ENCODE measurements at places on chromosomes 3 and 15.
A peak's percentile ranks its signal among the peaks of the same experiment; 100 is the strongest.

- DNase-seq: no peak
Observed at GRCh38 chr3:60339304-60339703, 911.9 kb downstream of the FHIT start.

DNA sequence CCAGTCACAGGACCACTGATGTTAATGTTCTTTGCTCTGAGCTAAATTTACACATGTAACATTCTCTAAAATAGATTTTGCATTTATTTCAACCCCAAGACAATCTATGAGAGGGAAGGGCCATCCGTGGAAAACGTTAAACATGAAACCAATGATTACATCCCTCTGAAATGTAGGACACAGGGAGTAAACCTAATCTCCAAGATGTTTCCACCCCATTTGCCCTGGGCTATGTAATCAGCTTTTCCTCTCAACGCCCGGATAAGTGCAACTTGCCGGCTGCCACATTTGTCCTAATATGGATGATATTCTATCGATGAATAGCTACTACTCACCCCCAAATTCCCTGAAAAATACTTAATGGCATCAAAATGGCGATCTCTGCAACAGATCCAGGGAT is 6.4 kb upstream of the FMN1 start:
- no peak for DNase-seq

- no peak for DNase-seq
Observed at GRCh38 chr3:8001307-8001706, 500.3 kb upstream of the LMCD1 start.

DNA sequence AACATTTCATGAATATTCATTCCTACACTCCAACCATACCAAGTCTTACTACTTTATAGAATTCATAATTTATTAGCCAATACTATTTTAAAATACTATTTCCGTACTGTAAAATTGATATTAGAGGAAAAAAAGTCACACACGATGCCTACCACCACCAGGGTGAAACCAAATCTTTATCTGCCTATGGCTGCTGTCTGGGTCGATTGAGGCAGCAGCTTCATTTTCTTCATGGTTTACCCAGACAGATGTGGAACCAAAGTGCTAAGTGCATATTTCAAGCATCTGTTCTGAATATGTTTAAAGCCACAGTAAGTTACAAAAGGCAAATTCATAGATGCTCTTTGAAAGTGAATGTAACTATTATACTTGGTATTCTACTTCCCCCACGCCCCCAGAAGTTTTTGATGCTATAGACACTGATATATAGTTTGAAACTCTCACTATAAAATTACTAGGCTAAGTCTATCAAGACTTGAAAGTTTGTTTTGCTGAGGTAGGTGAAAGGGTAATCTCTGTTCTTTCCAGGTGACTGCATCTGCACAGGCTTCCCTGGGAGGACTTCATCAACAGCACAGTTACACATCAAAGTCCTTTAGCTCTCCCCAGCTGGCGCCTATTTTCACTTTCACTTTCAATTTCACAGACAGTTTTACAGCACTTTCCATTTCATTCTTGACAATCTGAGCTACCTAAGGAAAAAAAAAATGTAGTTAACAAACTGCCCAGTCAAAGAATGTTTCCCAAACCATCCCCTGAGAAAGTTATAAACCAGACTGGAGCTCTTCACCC is 113.9 kb downstream of the POLQ start:
- DNase-seq: no peak

- no peak for DNase-seq
Observed at GRCh38 chr15:39454189-39454986, 126.5 kb upstream of the THBS1 start.

DNA sequence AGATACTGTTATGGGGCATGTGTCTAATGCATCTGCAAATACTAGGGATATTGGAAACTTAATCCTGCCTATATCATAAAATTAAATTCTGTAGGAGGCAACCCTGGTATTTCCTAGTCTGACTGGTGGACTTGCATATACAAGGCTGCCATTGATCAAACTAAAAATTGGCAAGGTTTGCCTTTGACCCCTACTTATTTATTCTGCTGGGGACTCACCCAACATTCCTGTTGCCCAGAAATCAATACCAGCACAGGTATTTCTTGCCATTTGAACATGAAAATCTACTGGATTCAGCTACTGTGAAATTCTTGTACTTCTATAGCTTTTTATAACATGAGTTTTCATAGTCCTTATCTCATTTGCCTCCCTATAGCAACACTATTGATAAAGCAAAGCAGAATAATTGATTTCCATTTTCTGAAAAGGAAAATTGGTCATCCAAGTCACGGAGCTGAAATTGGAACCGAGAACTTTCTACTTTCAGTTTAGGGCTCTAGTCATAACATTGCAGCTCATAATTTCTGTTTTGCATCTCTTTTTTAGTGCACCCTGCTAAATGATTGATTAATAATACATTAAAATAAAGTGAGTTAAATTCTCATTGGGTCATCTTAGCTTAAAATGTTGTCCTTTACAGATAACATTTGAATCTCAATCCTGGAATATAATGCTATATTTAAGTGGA is 365.2 kb downstream of the MFSD1 start:
- DNase-seq: no peak

- DNase-seq: no peak
Observed at GRCh38 chr3:124654470-124654845, 75.8 kb upstream of the UMPS start.

DNA sequence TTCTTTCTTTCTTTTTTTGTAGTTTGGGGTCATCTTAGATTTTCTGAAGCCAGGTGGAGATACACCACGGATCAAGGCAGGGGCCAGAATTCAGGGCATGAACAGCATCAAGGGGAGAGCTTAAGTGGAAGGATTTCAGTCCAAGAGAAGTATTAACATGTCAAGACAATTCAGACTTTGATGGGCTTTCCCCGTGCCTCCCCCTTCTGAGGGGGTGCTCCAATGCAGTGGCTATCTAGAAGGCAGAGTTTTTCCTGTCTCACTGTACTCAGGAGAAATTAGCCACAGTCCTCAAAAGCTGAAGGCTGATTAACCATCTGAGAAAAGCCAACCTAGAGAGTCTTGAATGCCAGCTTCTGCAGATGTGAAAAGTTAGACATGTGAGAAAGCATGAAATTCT is 127.3 kb downstream of the TGFBR2 start:
- no peak for DNase-seq

- DNase-seq: no peak
Observed at GRCh38 chr15:80434926-80435720, 30.9 kb downstream of the ARNT2 start.

DNA sequence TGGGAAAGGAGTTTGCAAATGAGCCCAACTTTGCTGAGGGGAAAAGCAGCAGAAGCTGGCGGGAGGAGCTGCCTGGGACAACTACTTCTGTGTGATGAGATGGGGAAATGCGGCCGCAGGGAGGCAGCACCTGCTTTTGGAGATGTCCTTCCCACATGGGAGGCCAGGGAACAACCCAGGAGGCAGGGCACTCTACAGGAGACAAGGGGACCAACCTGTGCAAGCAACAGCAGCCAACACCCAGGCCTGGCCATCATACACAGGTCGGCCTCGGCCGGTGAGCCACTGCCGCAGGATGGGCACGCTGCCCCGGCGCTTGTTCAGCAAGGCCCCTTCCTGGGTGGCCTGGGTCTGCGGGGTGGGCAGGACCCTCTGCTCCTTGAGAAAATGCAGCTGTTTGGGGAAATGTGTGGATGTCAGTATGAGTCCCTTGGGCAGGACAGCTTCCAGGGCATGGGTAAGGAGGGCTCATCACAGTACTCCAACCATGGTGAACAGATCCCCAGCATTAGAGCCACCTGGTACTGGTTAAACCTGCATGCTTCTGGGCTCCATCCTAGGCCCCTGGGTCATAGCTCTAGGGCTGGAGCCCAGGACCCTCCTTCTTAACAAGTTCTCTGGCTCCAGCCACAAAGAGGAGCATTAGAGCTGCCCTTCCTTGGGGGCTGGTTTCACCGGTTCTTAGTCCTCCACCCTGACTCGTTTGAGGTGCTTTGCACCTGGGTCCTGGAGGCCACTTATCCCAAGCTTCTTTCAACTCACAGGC is 11.6 kb downstream of the EPB42 start:
- no peak for DNase-seq

DNA sequence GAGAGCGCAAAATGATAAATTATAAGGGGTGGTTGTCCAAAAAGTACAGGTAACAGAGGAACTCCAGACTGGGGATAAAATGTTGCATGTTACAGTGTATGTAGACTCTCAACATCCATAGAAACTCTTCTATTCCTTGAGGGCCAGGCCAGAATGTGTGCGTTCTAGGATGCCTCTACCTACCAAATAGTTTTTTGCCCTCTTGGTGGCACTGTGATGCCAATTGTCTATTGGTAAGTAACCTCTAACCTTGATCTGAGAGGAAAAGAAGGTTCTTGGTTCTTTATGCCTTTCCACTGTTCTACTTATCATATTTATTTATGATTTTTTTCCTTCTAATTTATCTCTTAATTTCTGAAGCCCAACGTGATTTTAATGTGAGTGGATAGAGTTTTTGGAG is 424.6 kb downstream of the GRM7 start:
- DNase-seq: no peak

DNA sequence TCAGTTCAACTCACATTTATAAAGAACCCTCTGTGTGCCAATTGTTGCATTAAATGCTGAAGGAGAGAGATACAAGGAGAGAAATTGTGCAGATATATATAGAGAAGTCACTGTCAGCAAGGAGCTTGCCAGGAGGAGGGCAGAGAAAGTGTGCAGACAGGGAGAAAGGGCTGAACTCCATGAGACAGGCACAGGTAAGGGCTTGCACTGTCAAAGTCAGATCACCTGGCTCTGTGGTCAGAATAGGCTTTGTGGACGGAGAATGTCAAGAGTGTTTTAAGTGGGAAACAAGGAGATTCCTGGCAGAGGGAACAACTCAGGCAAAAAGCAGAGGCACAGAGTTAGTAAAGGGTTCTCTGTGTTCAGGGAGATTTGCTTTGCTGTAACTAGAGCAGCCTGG is 303.0 kb upstream of the TPRG1 start:
- DNase-seq: no peak

GRCh38 chr3:94234177-94234788 is 171.4 kb downstream of the NSUN3 start:
- peak; percentile 5 for DNase-seq

GRCh38 chr15:30997270-30997669 is 5.8 kb upstream of the MTMR10 start:
- DNase-seq: no peak

GRCh38 chr3:178295292-178295912 is 240.8 kb upstream of the KCNMB2 start:
- DNase-seq: peak; percentile 97
